ENCODE measurements at places on chromosomes 6 and 20. TPM values are rescaled to one million over a fixed set of nuclear protein-coding genes. Genes with fewer than 3 reads are reported as not detected.

The NANP gene
- 8.0 TPM for total RNA-seq

The DAAM2 gene
- total RNA-seq = not detected

The ZBTB46 gene
- total RNA-seq = 0.66 TPM

The UBE2C gene
- total RNA-seq = 232 TPM

The GABRR1 gene
- total RNA-seq = not detected

The SLC52A3 gene
- total RNA-seq = 0.64 TPM

The CST4 gene
- total RNA-seq = not detected

The CTCFL gene
- 0.06 TPM for total RNA-seq

The PRR18 gene
- total RNA-seq = 0.09 TPM

The MEP1A gene
- not detected for total RNA-seq

The KIAA1755 gene
- total RNA-seq = 0.08 TPM

The CYP21A2 gene
- not detected for total RNA-seq

The SLC22A2 gene
- total RNA-seq = not detected

The SDC4 gene
- total RNA-seq = 119 TPM

The KCNK16 gene
- not detected for total RNA-seq

The GTPBP2 gene
- total RNA-seq = 21.9 TPM

The IL17F gene
- total RNA-seq = not detected

The HLA-DRB5 gene
- not detected for total RNA-seq

The GLP1R gene
- not detected for total RNA-seq

The CRISP3 gene
- total RNA-seq = not detected

The COMMD7 gene
- 63.4 TPM for total RNA-seq

The IYD gene
- total RNA-seq = not detected

The OR2B2 gene
- not detected for total RNA-seq

The PSMB1 gene
- total RNA-seq = 241 TPM

The SYCP2L gene
- total RNA-seq = 3.3 TPM

The AKAP12 gene
- 169 TPM for total RNA-seq

The CPXM1 gene
- not detected for total RNA-seq

The NT5E gene
- total RNA-seq = 44.8 TPM

The FILIP1 gene
- 0.32 TPM for total RNA-seq

The FOXS1 gene
- total RNA-seq = 0.52 TPM

The PSORS1C2 gene
- not detected for total RNA-seq

The BEND6 gene
- total RNA-seq = 1.4 TPM

The CCN6 gene
- total RNA-seq = not detected

All from A549 treated with CORT108297 at 1 μM for 4 hours (cell line).